Stimulated activated CD8-positive, alpha-beta memory T cell treated with anti-CD3 and anti-CD28 coated beads, Interleukin-7, amount 100 ng/mL, for 1 hour (primary cell): ENCODE measurements at places on chromosomes 1 and 21.

DNA sequence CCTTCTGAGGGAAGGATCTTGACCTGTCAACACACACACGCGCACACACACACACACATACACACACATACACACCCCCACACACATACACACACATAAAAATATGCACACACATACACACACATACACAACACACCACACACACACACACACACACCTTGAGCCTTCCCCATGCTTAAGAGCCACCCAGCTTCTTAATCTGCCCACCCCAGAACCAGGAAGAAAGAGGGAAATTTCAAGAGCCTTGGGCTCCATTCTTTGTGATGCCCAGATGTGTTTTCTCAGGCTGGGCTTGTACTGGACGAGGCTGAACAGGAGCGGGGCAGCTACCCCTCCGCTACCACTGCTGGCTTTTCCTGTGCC, 643.5 kb downstream of the KIF26B start:
- DNase-seq = no peak

GRCh38 chr1:2949966-2950925, 71.0 kb upstream of the ACTRT2 start:
- no peak for DNase-seq

- DNase-seq = no peak
Observed at GRCh38 chr1:107787299-107787698, 177.7 kb downstream of the VAV3 start.

GRCh38 chr21:45222001-45222400, 65.7 kb downstream of the POFUT2 start:
- DNase-seq = no peak

DNA sequence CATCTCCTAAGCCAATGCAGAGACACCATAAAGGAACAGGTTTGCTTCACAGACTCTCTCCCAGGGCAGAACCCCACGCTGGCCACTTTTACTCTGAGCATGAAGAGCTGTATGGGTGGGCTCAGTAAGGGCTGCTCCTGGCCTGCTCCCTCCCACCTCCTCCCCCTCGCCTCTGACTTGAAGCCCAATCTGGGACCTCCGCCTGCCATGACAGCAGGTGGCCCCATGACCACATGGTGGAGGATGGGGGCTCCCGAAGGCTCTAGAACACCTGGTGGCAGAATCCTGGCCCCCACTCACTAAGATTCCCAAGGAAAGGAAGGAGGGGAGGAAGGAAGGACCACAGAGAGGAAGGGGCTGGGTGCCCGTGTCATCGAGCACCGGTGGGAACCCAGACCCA, 23.7 kb downstream of the CASZ1 start:
- DNase-seq = no peak

DNA sequence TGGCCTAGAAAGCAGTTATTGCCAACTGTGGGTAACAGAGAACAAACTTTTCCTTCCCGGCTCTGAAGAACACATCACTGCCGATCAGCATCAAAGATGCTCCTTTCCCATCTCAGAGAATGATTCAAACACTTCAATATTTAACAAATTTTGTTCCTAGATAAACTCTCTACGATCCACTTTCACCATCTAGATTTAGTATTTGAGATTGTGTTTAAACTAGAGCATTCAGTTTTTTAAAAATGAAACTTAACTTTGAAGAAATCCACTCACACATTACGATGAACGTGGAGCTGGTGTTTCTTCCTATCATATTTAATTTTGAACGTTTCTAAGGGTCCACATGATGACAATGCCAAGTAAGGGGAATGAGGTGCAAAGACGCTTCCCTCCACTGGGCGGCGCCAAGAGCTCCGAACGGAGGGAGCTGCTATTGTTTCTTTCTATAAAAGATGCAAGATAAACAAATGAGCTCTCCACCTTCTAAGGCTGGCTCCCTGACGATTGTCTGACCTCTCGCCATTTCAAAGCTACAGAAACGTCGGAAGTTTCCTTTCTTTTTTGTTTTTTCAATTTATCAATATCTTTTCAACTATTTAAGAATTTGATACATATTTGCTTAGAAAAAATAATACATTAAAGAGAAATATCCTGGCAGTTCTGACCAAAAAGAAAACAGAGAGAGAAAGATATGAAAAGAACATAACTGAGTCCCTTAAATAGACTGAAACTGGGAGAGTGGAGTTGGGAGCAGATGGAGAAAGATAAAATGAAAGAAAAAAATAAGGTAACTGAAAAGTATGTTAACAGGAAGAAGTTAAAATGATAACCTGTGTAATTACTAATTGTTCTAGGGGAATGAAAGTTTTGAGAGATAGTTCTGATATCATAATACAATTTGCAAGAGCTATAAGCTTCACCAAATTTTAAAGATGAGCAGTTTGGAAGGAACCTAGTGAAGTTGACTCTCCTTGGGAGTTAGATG, 4.4 kb upstream of the BARHL2 start:
- DNase-seq = no peak

GRCh38 chr1:42164551-42165420, at the start of gene GUCA2A:
GUCA2A (minus strand) TSS chr1:42164745; CDS start chr1:42164712, 33 bp downstream.
- DNase-seq = no peak

GRCh38 chr1:67166196-67166595, at the start of gene IL23R:
IL23R (plus strand) TSS chr1:67166454; CDS start chr1:67168121, 1,667 bp downstream.
- DNase-seq = no peak
